ENCODE measurements at places on chromosomes 5 and 9.

GRCh38 chr9:130986356-130986965 is 22.5 kb upstream of the LAMC3 start:
- DNase-seq: no peak

DNA sequence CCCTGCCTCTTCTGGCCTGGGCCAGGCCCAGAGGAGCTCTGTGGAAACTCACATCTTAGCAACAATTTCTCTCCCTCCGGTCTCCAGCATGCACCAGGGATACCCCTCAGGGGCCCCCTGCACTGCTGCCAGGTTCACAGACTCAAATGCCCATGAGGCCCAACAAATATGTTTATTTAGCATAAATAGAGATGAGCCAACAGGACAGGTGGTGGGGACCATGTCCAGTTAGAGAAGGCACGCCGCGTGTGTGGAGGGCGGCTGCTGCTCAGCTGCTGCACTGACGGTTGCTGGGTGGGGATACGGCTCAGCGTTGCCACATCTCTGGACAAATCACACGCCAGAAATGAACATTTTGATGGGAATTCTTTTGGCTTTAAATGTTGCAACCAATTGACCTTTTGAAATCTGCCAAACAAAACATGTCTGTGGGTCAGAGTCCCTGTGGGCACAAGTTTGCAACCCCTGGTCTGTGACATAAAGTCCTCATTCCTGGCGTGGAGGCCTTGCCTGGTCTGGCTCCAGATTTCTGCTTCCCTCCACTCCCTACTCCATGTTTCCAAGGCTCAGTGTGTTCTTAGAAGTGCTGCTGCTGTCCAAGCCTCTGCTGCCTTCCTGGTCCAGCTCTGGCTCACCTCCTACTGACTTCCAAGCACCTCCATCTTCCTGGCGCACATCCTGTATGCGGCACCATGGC is 88.9 kb downstream of the AMBP start:
- DNase-seq: no peak

DNA sequence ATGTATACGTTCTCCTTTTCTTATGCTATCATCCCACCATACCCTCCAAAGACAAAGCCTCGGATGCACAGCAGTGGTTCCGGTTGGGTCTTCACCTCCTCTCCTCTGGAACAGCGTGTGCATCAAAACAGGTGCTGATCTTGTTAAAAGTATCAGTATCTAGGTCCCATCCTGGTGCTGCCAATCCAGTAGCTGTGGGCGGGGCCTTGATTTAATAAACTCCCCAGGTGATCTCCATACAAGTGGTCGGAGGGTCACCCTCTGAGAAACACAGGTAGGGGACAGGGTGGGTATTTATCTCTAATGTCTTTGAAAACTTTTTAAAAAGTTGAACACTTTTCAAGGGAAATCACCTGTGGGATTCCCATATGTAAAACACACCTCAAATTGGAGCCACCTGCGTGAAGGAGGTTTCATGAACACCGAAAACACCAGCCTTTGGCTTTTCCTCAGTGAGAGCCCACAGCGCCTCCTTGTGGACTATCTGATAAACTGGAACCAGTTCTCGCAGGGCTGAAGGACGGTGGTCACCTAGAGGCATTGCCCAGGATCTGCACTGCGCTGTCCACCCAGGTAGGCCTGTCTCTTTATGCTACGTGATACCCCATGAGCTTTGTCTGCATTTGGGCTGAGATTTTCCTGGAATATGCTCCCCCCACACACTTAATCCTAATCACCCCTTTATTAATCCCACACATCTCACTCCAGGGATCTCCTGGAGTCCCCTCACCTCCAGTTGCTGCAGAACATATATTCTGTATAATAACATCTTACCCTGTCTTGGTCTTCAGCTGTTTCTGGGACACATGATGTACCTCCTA is 80.5 kb upstream of the EPB41L4B start:
- peak; percentile 52 for DNase-seq

DNA sequence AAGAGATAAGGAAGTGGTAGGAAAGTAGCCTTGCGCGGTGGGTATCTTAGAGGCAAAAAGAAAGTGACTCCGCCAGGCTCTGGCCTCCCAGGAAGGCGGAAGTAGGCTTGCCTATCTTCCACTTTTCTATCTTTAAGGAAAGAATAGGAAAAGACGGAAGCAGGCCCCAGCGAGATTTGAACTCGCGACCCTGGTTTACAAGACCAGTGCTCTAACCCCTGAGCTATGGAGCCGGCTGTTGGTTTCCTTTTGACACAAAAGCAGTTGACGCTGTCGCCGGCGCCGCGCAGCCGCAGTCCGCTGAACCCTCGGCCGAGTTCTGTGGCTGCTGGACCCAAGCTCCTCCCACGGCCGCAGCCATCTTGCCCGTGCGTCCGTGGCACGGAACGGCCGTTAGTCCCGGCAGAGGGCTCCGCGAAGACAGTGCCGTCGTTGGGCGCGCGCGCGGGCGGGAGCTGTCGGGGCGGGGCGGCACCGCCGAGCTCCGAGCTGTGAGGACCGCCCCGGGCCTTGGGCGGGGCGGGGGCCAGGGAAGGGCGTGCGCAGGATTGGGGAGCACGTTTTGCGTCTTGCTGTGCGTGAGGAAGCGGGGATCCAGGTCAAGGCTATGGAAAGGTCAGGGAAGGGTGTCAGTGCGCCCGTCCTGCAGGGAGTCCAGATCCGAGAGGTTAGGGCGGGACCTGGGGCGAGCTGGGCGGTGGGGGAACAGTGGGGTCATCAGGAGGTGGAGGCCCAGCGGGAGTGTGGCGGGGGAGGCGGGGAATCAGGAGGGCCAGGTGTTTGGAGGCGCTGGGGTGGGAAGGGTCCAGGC is 13.3 kb downstream of the TRIM7 start:
- DNase-seq: peak; percentile 96

DNA sequence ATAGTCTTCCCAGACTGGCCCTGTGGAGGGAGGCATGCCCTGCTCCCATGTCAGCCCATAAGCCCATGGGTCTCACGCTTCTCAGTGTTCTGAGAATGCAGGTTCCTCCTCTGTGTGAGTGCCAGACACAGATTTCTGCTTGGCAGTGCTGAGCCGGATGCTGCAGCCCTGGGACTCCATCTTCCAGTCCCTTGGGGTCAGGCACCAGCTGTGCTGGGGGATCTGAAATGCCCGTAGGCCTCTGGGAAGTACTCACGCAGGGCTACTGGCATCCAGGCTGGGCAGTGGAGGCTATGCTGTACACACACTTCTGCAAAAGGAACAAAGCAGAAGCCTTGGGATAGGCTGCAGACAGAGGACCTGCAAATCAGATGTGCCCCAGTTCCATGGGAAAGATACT is 1944.6 kb downstream of the EFNA5 start:
- no peak for DNase-seq

- DNase-seq: peak; percentile 55
Observed at GRCh38 chr9:87850391-87850790, 32.3 kb upstream of the SPATA31E1 start.

GRCh38 chr9:82031538-82032280 is 43.1 kb downstream of the SPATA31D1 start:
- DNase-seq: peak; percentile 60

DNA sequence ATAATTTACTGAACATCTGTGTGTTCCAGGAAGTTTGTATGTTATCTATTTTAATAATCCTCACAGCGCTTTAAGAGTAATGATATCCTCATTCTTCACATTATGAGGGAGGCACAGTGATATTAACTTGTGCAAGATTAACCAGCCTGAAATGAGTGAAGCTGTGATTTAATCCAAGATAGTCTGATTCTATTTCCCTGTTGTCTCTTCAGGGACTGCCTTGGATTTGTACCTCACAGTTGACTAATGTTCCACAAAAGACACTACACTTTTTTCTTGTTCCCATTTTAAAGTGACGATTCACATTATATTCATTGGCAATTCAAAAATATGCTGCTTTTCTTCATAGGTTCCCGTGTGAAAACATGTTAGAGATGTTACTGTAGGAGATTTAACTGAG is 125.3 kb upstream of the GNA14 start:
- DNase-seq: no peak

- no peak for DNase-seq
Observed at GRCh38 chr5:170262061-170263045, 29.6 kb downstream of the C5orf58 start.

- DNase-seq: no peak
Observed at GRCh38 chr5:98517560-98518366, 255.7 kb upstream of the RGMB start.

- peak; percentile 35 for DNase-seq
Observed at GRCh38 chr9:105308461-105309341, 64.2 kb downstream of the SLC44A1 start.

GRCh38 chr9:75892216-75892911 is 1.9 kb downstream of the PCSK5 start:
- DNase-seq: peak; percentile 82

GRCh38 chr9:34322899-34323591 is 6.0 kb downstream of the KIF24 start:
- no peak for DNase-seq

GRCh38 chr9:78438780-78439179 is 141.9 kb downstream of the PSAT1 start:
- DNase-seq: no peak

DNA sequence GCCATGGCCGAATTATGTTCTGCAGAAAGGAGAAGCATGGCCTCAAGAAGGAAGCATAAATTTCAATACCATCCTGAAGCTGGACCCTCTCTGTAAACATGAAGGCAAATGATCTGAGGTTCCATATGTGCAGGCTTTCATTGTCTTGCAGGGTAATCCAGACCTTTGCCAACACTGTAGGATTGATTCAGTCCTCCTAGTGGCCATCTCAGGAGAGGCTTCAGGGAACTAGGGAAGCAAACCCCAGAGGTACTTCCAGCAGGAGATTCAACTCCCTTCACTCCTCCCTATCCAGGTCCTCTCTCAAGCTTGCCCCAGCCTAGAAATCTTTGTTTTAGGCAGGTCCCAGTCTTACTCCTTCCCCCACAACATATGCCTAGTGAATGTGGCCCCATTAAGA is 99.3 kb upstream of the HCN1 start:
- DNase-seq: no peak

DNA sequence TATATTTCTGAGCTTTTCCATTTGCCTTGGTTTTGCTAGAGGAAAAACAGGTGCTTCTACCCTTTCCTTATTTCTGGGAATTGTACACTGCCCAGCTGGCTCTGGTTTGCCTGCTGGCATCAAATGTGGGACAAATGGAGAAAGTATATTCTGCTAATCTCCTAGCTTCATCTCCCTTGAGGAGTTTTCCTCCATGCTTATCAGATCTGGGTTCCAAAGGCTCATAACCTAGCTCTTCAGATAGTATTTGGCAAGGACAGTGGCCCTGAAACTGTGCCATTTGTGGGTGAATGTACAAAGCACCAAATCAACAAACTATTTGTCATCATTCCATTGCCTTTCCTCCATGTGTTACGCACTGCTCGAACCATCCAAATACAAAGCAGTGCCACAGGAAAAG is 16.2 kb downstream of the PRLR start:
- DNase-seq: no peak

GRCh38 chr5:93346301-93346700 is 234.7 kb downstream of the NR2F1-AS1 start:
- DNase-seq: no peak

DNA sequence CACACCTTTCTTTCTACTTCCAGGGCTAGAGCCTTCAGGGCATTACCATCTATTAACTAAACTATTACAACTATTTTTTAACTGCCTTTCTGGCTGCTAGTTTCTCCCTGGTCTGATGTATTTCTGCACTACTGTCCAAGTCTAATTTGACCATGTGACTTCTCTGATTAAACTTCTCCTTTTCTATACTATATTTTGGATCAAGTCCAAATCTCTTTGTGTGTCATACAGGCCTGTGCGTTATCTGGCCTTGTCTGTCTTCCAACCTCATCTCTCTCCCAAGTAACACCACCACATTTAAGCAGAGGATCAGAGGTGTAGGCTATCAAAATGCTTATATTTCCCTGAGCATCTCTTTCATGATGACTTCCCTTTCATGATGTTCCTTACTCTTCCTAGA is 47.2 kb upstream of the OR13F1 start:
- DNase-seq: no peak

- no peak for DNase-seq
Observed at GRCh38 chr9:89837162-89837933, 232.5 kb downstream of the GADD45G start.

DNA sequence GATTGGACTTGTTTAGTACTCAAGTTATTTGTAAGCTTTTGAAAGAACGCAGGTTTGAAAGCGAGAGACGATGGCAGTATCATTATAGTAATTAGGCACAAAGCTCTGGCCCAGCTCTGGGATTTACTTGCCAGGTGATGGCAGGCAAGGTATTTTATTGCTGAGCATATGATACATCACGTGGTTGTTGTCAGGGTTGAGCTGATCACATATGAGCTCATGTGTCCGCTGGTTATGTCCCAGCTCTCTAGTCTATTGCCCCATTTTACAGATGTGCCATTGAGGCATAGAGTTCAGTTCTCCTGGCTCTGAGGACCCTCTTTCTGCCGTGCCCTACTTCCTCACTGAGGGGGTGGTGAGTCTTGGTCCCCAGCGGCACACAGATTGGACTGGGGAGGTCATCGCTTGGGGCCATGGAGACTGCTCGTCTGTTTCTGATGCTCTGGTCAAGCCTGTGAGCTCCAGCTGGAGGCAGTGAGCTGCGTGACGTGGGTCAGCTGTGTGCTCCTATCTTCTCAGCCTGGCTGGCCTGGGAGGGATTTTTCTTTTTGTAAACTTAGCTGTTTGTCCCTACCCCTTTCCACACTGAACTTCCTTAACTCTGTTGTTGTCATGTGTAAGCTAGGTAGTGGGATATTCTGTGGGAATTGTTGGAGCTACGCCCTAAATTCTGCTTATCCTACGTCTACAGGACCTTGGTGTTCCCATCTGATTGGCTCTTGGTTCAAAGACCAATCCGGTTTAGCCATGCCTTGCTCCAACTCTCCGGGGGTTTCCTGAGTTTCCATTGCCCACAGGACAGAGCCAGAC is 2.2 kb downstream of the NXNL2 start:
- peak; percentile 100 for DNase-seq

DNA sequence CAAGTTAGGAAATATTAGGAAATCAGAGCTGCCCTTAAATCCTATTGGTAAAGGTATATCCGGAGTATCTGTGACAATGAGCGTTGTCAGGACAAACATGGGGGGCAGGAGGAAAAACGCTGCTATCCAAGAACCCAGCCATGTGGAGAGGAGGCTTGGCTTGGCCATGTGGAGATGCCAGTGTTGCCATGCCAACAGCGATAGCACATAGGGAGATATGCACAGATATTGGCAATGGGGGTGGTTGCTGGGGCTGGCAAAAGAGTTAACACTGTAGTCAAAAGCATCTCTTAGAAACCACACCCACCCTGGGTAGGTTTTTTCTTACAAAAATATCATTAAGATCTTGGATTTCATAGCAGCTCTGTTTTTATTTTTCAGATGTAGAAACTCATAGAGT is 106.4 kb upstream of the ASTN2 start:
- no peak for DNase-seq

- DNase-seq: no peak
Observed at GRCh38 chr9:136111910-136112309, 6.8 kb downstream of the TMEM250 start.

Measured in kidney tubule cell (primary cell).